NCI-H1105 (cell line): ENCODE measurements at places on chromosomes 12 and 14.
A peak's percentile ranks its signal among the peaks of the same experiment; 100 is the strongest.

- no peak for DNase-seq
These were observed 34.6 kb downstream of the PHLDA1 start for GRCh38 chr12:75996861-75997447.

- DNase-seq, result no peak
These were observed 22.2 kb upstream of the DIP2B start for GRCh38 chr12:50482571-50482970.

GRCh38 chr12:101733166-101733565 lies 6.1 kb downstream of the SYCP3 start:
- DNase-seq, result no peak

DNA sequence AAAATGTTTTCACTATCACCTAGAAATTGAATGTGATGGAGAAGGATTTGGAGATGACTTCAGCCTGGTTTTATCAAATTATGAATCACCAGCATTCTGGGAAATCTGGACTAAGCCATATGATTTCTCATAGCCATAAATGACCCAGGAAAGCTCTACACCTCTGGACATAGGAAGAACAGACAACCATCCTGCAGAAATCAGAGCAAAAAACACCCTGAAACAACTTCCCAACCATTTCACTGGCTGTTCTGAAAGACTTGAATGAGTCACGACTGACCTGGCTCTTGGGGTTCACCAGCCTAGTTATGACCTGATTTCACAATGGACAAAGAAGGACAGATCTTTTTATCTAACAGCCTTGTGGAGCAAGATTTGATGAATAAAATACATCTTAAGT lies 123.8 kb downstream of the KCNH5 start:
- no peak for DNase-seq

GRCh38 chr12:29546000-29546399 lies 48.5 kb upstream of the OVCH1 start:
- no peak for DNase-seq

DNA sequence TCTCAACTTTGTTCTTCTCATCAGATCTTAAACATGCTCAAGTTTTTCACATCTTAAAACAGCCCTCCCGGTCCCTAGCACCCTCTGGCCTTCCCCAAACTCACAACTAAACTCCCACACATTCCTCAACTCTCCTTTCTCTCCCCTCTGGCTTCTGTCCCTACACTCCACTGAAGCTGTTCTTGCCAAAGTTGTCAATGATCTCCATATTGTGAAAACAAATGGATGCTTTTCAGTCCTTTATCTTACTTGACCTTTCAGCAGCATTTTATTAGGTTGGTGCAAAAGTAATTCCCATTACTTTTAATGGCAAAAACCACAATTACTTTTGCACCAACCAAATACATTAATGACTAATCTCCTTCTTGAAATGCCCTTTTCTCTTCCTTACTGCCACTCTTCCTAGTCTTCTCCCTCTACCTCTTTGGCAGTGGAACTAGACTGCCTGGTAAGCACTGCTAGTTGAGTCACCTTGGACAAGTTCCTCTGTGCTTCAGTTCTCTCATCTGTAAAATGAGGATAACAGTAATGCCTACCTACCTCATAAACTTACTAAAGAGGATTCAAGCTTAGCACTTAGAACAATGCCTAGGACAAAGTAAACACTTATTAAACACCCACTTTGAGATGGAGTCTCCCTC lies 16.0 kb downstream of the CERS5 start:
- DNase-seq, result no peak

GRCh38 chr12:47844264-47845019 lies 24.7 kb upstream of the HDAC7 start:
- DNase-seq, result no peak

GRCh38 chr12:93793007-93793406 lies 115.8 kb downstream of the CRADD start:
- DNase-seq, result no peak

- DNase-seq, result no peak
These were observed 33.7 kb upstream of the SOS2 start for GRCh38 chr14:50265029-50265428.

DNA sequence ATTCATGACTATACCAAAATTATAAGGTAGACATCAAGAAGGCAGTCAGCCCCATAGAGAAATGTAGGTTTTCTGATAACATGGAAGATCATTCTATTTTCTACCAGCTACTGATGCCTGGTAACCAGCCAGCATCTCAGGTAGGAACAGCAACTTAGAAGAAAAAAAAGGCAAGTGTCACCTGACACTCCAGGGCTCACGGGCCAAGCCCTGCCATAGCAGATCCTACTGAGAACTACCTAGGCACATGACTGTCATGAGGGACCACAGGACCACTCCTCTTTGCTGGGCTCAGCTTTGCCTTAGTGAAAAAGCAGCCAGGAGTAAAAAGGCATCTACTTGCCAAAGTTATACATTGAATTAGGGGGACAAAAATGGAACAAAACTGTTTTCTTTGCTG lies 33.4 kb downstream of the CORO1C start:
- no peak for DNase-seq

GRCh38 chr14:59435987-59436386 lies 29.2 kb downstream of the GPR135 start:
- DNase-seq, result no peak

- DNase-seq, result no peak
These were observed 148.8 kb downstream of the SLC41A2 start for GRCh38 chr12:104809251-104809650.

DNA sequence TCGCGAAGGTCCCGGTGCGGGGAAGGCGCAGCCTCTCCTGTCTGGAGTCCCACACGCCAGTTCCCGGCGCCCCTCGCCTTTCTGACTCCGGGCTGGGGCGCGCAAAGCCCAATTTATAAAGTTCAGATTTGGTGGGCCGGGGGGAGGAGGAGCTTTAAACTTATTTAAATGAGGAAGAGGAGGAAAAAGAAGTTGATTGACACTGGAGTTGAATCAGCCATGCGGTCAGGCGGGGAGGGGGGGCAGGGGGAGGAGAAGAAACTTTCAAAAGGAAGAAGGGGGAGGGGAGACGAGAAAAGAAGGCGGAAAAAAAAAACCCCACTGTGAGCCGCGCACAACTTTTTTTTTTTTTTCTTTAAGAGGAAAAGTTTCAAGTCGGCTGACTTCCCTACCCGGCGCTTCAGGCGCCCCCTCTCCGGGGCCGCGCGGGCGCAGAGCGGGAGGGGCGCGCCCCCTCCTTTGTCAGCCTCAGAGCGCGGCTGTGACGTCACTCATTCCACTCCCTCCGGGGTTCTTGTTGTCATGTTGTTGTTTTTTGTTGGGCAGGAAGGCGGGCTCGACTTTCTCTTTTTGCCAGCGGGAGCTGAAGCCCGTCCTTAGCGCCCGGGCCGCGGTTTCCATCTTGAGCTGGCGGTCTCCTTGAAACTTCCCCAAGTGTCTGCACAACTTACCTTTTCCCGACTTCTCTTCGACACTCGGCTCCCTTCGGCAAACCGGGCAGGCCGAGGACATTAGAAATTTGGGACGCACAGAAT lies at the start of gene ZFP36L1:
Gene ZFP36L1 (minus strand): TSS at position 89 of the 755 bp plus-strand sequence. CDS start 129 bp downstream, outside the sequence.
- peak; percentile 28 for DNase-seq

DNA sequence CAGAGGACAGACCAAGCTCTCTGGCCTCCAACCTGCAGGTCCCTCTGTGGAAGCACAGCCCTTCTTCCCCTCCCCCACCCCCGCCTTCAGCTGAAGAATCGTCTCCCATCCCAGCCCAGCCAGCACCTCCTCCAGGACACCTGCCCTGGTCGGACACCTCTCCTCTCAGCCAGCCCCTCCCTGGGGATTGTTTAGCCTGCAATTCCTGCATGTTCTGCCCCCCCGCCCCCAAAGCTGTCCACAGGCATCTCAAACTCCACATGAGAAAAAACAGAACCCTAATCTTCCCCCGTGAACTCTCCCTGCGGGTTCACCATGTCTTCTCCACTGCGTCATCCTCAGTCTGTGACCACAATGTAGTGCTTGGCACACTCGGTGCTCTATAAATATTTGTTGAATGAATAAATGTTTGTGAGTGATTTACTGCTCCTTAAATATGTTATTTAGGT lies 24.1 kb downstream of the PRIMA1 start:
- DNase-seq, result no peak

- no peak for DNase-seq
These were observed 1306.3 kb upstream of the TMEM132C start for GRCh38 chr12:126960709-126961108.

GRCh38 chr14:21987937-21988336 lies 314.3 kb upstream of the OR4E1 start:
- no peak for DNase-seq
